ENCODE measurements at places on chromosomes 16 and 17. TPM values are rescaled to one million over a fixed set of nuclear protein-coding genes. Genes with fewer than 3 reads are reported as not detected.

- DNase-seq, result no peak
These were observed 29.0 kb downstream of the RAB11FIP3 start for GRCh38 chr16:454397-454940.

DNA sequence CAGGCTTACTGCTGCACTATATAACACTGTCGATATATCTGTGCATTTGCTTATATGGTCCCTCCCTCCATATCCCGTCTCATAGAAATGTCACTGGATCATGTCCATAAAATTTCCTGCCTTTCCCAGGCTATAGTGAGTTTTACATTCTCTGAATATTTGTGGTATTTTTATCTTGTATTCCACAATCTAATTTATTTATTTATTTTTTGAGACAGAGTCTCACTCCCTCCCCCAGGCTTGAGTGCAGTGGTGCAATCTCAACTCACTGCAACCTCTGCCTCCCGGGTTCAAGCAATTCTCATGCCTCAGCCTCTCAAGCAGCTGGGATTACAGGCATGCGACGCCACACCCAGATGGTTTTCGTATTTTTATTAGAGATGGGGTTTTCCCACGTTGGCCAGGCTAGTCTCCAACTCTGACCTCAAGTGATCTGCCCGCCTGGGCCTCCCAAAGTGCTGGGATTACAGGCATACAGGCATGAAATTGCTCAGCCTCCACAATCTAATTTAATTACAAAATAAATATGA, 12.9 kb downstream of the TRIM37 start:
- DNase-seq, result no peak

The KSR1 gene
- 13.6 TPM for total RNA-seq

GRCh38 chr16:3071655-3072054, 6.2 kb downstream of the IL32 start:
- DNase-seq, result no peak

The TOM1L1 gene
- total RNA-seq, result 9.6 TPM

The SEPTIN12 gene
- total RNA-seq, result not detected

The KATNIP gene
- 22.6 TPM for total RNA-seq

DNA sequence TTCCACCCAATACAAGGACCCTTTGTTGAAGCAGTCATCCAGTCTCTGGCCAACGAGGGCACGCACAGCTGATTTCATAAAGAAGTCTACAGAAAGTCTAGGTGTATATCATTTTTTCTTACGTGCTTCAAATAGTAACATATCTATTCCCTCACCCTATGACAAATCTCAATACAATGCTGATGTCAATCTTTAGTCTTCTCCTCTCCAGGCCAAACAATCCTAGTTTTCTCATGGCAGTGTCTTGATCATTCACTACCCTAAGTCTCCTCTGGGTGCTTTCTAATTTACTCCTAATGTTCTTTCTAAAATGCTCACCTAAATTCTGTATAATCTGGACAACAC, 92.6 kb downstream of the CACNG1 start:
- DNase-seq, result no peak

- DNase-seq, result no peak
These were observed 72.8 kb upstream of the ZNF750 start for GRCh38 chr17:82912484-82913089.

The GSG1L gene
- 8.0 TPM for total RNA-seq

DNA sequence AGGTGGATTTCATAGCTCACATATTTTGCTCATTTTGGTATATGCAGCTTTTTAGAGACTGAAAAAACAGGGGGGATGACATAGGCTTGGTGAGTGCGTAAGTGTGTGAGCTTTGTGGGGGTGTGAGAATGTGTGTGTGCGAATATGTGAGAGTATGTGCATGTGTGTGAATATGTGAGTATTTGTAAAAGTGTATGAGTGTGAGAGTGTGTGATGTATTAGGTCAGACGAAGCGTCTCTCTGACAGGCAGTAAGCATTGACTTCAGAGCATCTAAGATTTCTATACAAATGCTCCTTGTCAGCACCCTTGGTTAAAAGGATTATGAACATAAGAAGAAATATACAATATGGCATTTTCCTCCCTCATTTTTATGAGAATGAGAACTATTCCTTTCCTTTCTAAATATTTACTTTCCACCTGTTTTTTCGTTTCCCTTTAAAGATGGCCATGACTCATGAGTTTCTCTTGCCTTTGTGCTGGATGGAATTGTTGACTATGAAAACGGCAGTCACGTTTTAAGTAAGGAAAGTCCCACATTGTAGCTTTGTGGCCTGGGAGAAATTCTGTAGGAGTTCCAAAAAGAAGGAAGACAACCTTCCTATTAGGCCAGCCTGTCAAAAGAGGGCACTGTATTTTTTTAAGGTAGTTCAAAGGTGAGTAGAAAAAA, 276.4 kb downstream of the FOXL1 start:
- no peak for DNase-seq

DNA sequence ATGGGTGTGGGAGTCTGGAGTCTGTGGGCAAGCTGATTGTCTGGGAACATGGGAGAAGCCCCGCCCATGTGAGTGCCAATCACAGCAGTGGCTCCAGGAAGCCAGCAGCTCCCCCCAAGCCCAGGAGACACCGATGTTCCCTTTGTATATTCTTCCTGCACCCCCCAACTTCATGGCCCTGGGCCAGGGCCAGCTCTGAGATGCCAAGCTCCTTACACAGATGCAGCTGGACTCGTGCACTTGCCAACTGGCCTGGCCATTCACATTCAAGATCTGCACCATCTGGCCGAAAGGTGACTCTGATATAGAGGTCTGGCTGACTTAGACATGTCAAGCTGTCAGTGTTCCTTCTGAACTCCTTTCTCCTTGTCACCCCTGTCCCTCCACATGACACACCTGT, 50.5 kb downstream of the CACNG5 start:
- DNase-seq, result no peak

DNA sequence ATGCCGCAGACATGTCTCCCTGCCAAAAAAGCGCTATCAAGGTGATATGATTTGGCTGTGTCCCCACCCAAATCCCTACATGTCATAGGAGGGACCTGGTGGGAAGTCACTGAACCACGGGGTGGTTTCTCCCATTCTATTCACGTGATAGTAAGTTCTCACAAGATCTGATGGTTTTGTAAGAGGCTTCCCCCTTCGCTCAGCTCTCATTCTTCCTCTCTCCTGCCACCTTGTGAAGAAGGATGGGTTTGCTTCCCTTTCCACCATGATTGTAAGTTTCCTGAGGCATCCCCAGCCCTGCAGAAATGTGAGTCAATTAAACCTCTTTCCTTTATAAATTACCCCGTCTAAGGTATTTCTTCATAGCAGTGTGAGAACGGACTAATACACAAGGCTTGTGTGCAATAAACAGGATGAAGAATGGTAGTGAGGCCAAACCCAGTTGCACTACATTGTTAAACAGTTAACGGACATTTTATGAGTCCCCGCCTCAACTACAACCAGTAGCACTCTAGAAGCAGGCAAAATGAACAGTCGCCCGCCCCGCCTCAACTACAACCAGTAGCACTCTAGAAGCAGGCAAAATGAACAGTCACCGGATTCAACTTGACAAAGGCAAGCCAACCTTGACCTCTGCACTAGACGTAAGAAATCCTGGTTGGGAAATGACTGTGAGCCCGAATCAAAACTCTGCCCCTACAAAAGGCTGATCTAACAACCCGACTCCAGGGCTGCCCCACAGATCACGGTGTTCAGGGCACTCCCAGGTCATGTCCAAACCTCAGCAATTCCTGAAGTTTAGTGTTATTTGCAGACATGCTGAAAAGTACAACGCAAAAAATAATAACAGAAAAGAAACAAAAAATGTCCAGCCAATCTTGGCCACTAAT, 26.3 kb downstream of the VPS53 start:
- no peak for DNase-seq

The ZNF652 gene
- total RNA-seq, result 22.3 TPM

DNA sequence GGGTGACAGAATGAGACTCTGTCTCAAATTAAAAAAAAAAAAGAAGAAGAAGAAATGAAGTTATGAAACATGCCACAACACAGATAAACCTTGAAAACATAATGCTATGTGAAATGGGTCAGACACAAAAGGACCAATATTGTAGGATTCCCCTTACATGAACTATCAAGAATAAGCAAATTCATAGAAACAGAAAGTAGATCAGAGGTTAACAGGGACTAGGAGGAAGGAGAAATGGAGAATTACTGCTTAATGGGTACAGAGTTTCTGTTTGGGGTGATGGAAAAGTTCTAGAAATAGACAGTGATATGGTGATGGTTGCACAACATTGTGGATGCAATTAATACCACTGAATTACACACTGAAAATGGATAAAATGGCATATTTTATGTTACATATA, 16.3 kb downstream of the RANBP10 start:
- DNase-seq, result no peak

GRCh38 chr16:71201556-71201955, 29.0 kb downstream of the HYDIN start:
- no peak for DNase-seq

The TP53TG3 gene
- not detected for total RNA-seq

The PLD6 gene
- 1.4 TPM for total RNA-seq

DNA sequence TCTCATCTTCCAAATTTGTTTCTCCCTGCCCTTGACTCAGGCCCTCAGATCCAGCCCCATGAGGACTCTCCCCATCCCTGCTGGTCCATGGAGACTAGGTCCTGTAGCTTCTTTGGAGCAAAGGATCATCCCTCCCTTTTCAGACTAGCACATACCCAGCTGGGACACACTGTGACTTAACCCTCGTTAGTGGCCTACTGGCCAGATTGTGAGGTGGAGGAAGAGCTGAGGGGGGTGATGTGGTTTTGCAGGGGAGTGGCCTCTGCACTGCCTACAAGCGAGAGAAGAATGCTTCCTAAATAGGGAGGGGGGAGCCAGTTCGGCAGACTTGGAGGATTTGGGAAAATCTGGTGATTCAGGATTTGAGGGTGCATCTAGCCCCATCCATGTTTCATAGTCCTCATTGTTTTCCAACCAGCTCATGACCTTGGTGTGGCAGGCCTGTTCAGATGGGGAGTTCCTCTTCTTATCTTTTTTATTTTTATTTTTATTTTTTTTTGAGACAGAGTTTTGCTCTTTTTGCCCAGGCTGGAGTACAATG, 47.8 kb upstream of the SLC47A1 start:
- DNase-seq, result peak; percentile 51

The CCL17 gene
- total RNA-seq, result not detected

The HASPIN gene
- 0.30 TPM for total RNA-seq

The CACNG3 gene
- total RNA-seq, result not detected

DNA sequence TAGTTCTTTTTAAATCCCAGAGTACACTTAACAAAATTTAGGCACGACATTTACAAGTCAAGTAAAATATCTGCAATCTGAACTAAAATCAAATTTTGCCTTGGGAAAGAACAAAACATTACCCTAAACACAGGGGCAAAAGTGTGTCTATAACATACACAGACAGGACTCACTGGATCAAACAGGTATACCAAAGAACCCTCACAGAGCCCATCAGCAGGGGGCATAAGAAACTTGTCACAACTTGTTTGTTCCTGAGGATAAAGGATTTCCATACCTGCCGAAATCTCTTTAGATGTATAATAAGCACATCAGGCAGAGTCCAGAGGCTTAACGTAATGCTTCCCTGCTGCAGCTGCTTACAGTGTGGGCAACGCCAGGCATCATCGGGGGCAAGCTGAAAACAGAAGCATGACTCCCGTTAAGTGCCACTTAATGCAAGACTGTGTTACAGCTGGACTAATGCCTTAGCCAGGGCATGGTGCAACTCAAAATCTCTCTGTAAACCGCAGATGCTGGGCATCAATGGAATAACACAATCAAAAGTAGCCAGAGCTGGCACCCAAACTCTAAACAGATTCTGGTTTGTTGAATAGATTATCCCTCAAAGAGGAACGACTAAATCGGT, 67.0 kb downstream of the USP31 start:
- DNase-seq, result no peak

DNA sequence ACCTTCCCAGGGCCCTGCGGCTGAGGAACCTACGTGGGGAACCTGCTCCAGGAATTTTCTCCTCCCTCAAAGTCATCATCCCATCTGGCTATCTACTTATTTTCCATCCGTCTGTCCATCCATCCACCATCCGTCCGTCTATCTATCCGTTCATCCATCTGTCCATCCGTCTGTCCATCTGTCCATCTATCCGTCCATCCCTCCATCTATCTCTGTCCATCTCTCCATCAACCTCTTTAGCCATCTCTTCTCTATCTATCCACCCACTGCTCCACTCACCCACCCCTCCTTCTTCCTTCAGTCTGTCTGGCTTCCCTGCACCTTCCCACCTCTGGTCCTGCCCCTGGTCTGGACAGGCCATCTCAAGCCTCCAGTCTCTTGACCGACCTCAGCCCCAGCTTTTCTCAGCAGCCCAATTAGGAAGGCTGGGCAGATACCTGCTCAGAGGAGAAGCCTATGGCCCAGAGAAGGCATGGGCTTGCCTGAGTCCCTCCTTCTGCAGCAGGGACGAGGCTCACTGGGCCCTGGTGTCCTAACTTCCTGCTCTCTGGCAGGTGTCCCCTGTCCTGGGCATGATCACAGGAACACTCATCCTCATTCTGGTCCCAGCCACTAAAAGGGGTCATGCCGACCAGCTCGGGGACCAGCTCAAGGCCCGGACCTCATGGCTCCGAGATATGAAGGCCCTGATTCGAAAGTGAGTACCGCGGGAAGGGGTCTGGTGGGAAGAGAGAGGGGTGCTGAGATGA, 23.0 kb downstream of the MYBBP1A start:
- no peak for DNase-seq

The RPTOR gene
- total RNA-seq, result 32.3 TPM

GRCh38 chr17:68035131-68035522, 408 bp upstream of the KPNA2 start:
- DNase-seq, result peak; percentile 97

DNA sequence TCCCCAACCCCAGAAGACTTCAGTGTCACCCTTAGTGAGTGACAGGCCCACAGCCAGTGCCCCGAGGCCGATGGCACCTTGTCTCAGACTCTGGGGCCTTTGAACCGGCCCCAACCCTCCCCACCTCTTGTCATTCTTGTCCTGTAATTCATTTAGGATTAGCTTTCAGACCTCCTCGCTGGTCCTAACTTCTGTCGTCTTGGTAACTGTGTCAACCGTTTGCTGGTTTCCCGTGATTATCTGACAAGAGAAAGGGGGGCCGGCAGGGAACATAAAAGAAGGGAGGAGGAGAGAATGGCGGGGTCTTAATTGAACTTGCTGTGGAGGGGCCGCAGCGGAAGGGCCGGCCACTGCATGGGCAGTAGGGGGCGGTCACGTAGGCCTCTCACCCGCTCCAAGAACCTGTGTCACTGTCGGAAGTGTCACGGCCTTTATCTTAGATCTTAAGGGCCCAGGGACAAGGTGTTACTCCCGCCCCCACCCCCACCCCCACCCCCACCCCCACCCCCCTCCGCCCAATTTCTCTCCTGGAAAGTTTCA, 46.5 kb upstream of the GSE1 start:
- DNase-seq, result no peak

The CRYM gene
- 105 TPM for total RNA-seq

The CD300H gene
- not detected for total RNA-seq

The TM4SF5 gene
- total RNA-seq, result not detected

The B4GALNT2 gene
- total RNA-seq, result 0.03 TPM

GRCh38 chr16:57574086-57574485, 31.6 kb downstream of the ADGRG5 start:
- DNase-seq, result no peak

GRCh38 chr17:48878920-48879898, 13.4 kb upstream of the ATP5MC1 start:
- DNase-seq, result no peak

All from cardiac septum (tissue), 1 donor.